ENCODE measurements at places on chromosomes 3 and 15.
A peak's percentile ranks its signal among the peaks of the same experiment; 100 is the strongest.

GRCh38 chr3:186506857-186507256, 37.3 kb downstream of the CRYGS start:
- peak; percentile 22 for DNase-seq

GRCh38 chr15:45585069-45585791, 1.9 kb upstream of the BLOC1S6 start:
- no peak for DNase-seq

GRCh38 chr3:17065315-17065714, 180.6 kb downstream of the PLCL2 start:
- no peak for DNase-seq

DNA sequence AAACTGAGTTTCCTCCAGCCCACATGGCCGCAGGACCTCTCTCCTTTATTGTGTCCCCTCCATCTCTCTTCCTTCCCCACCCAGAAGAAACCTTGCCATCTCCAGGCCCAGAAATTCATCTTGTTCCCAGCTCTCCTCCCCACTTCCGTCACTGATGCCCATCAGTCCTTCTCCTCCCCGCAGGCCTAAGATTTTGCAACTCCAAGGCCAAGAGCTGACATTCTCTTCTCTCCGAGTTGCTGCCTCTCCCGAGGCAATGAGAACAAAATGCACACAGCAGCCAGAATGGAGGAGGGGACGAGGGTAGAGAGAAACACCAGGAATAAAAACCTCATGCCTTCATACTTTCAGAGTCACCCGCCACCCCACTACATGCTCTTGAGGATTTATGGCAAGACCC, 526.5 kb upstream of the PROK2 start:
- DNase-seq: no peak

GRCh38 chr3:142929109-142929508, 34.4 kb downstream of the PAQR9 start:
- DNase-seq: peak; percentile 25

GRCh38 chr3:150238995-150239619, 169.0 kb upstream of the TSC22D2 start:
- no peak for DNase-seq

DNA sequence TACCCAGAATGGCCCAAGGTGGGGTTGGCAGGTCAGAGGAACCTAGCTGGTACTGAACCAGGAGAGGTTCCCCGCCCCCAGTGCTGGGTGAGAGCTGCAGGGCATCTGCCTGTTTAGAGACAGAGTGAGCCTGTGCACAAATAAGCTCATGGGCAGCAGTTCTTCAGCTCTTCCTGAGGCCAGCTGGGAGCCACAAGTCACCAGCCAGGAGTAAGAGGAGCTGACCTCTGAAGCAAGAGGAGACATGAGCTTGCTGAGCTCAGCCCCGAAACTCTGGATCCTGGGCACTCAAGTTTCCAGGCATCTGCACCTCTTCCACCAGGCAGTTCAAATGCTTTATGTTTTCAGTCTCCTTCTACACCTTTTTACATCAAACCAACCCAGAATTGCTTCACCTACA, 2.1 kb downstream of the RTP2 start:
- no peak for DNase-seq

DNA sequence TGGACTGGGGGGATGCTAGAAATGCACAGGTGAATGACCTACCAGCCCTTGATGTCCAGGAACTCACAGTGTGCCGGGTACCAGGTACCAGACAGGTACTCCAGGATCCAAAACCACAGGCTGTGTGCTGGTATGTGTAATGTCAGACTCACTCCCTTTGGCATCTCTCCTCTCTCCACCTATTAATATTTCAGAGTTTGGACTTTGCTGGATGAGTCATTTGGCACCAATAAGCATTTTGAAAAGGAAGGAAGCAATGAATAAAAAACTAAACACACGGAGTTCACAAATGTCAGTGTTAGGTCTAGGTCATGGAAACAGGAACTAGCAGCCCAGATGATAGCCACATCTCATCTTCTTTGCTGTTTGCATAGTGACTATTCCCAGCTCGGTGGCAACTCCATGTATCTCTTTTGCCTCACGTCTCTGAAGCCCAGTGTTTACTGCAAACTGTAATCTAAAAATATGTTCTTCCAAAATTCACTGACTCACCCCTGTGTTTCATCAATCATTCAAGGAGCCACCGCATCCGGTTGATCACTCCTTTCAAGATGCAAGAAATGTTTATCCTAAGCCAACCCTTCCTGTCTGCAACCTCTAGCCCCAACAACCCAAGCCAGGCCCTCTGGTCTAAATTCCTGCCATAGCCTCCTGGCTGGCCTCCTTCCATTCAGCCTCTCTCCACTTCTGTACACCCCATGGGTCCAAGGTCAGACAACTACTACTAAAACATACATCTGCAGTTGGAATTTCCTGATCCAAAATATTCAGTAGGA, 8.4 kb downstream of the ITGB5 start:
- no peak for DNase-seq

DNA sequence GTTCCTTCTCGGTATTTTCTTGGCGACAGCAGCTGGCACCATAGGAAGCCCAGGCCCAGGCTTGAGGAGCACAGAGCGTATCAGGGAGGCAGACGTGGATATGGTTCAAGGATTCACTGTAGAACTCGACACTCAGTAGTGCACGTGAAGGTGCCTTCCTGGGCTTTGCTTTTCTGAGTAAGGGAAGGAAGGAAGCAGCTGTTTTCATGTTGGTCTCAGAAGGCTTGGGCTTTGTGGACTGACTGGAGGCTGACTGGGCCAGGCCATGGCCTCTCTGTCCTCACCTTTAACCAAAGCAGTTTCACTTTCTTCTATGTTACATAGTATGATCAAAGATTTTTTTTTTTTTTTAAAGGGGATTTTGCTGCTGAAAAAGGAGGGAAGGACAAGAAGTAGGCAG, 6.9 kb upstream of the GHRL start:
- no peak for DNase-seq

DNA sequence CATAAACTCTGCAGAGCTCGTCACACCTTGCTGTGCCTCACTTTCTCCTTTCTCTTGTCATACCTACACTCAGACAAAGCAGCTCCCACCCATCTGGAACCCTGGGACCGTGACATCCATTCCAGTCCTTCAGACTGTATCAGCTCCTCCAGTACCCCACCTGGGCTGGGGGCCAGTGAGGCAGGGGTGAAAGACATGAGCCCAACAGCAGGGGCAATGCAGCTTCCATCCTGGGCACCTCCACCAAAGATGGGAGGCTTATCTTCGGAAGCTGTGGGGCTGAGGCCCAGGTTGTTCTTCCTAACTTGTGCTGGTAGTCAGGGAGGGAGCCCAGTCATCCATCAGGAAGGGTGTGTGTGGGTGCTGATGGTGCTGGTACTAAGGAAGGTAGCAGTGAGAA, 109.2 kb downstream of the EEFSEC start:
- no peak for DNase-seq

GRCh38 chr3:128942161-128942952, 51.5 kb downstream of the CFAP92 start:
- DNase-seq: no peak

DNA sequence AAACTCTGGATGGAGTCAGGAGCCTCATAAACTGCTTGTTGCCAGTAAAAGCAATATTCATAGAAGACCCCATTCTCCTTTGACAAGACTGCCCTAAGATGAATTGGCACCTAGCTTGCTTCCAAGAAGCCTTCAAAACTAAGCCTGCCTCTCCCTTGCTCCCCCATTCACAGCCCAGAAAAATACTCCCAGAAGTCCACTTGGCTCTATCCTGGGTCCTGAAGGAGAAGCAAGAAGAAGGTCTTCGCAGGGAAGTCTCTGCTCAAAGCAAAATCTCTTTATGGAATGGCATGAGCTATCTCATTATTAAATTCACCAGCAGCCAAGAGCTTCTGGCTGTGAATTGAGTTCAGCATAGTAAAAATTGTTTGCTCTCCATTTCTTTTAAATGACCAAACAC, 230.2 kb upstream of the ARRDC4 start:
- no peak for DNase-seq

DNA sequence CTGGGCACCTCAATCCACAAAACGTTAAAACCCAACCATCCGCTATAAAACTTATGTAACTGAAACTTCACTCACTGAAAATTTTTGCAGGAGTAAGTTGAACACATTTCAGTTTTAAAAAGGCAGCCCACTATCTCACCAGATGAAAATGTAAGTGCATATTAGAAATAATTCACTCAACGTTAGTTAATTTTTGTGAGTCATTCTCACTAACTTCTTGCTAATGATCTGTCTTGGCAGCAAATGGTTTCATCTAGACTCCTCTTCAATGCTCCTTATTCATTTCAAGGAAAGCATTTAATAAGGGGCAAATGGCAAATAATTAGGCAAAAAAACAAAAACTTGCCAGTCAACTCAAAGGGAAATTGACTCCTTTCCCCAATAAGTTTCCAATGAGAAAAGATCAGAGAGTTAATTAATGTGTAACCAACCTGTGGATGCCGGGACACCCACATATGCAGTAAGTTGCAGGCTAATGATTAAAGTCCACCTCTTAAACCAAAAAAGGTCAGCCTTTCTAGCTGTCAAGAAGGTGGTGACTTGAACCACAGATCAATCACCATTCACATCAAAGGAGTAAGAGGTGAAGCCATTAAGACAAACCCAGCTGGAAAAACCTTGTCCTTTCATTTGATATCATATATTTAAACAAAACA, 22.9 kb upstream of the PRICKLE2 start:
- DNase-seq: no peak

GRCh38 chr15:35289024-35289617, 204.0 kb upstream of the NANOGP8 start:
- DNase-seq: no peak

DNA sequence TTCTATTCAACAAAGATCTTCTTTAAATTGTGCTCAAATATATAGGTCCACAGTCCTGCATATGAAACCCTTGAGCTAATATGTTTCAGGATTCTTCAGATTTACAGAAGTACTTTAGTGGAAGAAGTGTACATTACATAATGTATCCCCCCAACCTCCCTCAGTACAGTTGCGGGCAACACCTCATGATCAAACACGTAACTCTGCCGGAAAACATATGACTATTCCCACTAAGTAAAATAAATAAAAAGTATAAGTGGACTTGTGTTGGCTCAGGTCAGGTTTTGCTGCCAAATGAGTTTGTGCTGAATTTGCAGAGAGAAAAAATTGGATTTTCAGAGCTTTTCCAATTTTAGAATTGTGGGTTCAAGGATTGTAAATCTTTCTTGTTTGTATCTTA, 267.6 kb upstream of the MDFIC2 start:
- no peak for DNase-seq

DNA sequence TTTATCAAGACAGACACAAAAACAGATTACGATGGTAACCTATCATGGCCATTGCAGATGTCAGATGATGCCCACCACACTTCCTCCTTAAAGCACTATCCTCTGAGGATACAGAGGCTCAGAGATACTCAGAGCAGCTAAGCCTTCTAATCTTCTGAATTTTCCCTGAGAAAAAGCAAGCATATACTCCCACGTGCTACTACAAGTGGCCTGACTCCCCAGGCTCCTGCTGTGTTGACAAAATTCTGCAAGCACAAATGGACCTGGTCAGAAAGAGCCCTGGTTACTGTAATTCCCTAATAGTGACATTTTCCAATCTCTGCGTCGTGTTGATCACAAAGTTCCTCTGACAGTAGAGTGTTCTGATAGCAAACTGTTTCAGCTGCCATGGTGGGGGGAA, 207.1 kb downstream of the KCNMB2 start:
- no peak for DNase-seq

- no peak for DNase-seq
Measured at GRCh38 chr3:129625072-129625874, 18.8 kb upstream of the PLXND1 start.

- DNase-seq: no peak
Measured at GRCh38 chr3:49414753-49415152, 2.5 kb downstream of the TCTA start.

GRCh38 chr3:124619887-124620599, 110.2 kb upstream of the UMPS start:
- no peak for DNase-seq

DNA sequence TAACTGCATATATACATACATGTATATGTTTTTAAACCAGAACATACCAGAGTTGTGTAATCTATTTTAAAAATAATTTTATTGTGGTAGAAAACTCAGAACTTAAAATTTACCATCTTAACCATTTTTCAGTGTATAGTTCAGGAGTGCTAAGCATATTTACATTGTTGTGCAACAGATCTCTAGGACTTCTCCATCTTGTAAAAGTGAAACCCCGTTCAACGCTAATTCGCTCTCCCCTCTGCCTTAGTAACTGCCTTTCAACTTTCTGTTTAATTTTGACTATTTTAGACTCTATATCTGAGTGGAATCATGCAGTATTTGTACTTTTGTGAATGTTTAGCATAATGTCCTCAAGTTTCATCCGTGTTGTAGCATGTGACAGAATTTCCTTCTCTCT, 51.8 kb upstream of the SSR3 start:
- DNase-seq: no peak

DNA sequence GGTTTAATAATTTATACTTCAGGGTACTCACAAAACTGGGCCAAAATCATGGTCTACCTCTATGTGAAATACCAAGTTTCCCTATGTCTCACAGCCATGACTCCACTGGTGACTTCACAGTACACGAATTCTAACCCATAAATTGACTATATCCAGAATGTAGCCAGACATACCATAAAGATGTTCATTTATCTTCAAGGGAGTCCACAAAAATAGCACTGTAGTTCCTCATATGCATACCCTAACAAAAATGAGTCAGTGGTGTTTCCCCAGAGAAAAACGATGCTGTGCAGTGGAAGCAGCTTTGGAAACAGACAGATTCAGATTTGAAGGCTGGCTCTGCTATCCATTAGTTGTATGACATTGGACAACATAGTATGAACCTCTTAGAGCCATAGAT, 438.8 kb downstream of the FHIT start:
- no peak for DNase-seq

- DNase-seq: no peak
Measured at GRCh38 chr15:101540480-101541239, 51.2 kb upstream of the PCSK6 start.

DNA sequence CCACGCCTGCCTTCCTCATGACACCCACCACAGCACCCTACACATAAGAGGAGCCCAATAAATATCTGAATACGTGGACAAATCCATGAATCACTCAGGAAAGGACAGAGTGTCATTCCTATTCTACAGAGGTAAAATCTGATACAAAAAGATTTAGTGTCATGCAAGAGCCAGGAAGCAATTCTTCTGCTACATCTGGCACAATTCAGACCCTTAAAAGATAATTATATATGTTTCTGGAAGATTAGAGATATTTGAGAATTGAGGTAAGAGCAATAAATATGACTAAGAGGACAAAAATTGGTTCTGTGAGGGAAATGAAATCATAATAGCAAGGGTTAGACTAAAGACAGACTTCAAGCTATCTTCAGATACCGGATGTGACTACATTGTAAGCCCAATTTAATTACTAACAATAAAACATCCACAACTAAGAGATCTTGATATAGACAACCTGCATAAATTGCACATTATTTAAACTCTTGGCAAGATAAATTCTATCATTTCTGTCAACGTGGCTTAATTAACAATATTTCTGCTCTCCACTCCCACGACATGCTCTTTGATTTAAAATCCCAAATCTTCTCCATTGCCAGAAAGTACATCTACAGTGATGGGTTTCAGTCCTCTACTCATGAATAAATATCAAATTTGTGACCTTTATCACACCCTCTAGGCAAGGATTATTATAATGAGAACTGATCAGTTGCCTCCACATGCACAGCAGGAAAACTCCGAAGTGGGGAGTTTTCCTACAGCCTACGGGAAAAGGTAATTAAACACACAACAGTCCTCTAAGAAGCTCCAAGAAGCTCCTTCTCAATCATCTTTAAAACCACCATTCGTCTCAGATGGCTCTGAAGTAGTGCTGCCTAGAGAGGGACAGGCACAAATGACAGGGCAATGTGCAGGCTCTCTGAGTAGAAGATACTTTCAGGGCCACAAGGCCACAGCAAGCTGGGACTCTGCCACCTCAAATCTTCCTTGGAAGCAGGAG, 32.6 kb downstream of the MB21D2 start:
- DNase-seq: no peak

Data from activated naive CD4-positive, alpha-beta T cell treated with anti-CD3 and anti-CD28 coated beads, Interleukin-2, amount 50 U/mL, for 16 hours (primary cell).